ENCODE measurements at places on chromosomes 7 and 10.
A peak's percentile ranks its signal among the peaks of the same experiment; 100 is the strongest.

GRCh38 chr10:2882628-2883027, 184.7 kb upstream of the PFKP start:
- no peak for DNase-seq

DNA sequence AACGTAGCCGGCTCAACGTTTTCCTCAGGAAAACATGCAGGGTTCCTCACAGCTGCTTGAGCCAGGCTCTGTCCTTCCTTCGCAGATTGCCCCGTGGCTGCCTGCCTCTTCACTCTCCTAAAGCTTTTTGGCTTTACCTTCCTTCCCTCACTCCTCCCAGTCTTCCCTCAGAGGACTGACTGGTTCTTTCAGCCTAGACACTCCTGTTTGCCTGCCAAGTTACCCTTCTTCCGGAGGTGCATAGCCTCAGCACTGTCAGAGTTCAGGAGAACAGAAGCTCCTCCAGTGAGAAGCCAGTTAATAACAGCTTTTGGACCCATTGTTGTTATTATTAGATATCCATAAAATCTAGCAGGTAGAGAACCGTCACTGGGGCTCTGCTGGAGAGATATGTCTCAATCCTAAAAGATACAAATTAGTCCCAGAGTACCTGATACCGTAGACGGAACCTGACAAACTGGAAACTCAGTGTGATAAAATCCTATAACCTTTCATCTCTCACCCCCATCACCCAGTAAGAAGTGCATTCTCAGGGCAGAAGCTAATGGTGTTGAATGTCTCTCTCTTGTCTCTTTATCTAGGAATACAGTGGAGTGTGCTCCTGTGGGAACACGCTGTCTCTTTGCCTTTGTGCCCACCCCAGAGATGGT, 79.6 kb downstream of the SND1 start:
- DNase-seq, result no peak

DNA sequence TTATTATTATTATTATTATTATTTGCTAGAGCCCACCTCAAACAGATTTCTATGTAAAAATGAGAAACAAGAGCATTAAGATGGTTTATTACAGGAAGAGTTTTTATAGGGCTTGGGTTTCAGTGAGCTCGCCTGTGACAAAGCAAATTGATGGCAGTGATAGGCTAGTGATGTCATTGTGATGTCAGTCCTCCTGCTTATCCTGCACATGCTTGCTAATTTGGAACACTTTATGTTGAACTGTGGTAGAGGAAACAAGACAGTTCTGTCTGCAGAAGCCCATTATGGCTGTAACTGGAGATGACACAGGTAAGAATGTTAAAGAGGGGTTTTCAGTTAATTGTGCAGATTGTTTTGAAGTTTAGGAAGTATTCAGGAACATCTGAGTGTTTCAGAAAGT, 68.3 kb downstream of the CREM start:
- DNase-seq, result no peak

GRCh38 chr7:39695852-39696586, 72.6 kb downstream of the RALA start:
- no peak for DNase-seq

DNA sequence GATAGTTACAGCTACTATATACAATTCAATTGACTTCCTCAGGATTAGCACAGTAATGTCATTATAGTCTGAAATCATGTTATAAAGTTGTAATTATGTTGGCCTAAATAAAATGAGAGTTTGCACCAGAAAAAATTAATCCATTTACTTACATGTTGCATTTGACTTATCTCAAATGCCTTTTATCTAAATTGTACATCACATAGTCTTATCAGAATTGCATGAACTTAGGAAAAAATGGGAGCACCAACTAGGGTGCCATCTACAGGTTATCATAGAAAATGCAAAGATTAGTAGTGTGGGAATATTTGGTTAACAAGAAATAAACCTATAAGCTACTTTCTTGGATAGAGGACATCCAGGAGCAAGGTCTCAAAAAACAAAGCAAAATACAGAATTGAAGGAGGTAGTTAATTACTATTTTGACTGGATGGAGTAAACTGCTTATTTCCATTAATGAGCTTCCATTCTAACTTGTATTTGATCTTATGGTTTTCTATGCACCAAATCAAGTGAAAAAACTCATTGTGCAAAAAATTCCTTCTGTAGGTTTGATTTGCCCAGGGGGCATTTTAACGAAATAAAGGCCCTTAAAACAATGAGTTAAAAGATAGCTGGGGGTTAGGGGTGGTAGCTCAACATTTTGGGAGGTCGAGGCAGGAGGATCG, 60.0 kb upstream of the ORC5 start:
- no peak for DNase-seq

GRCh38 chr7:90825779-90826178, 229.7 kb downstream of the CDK14 start:
- DNase-seq, result no peak

DNA sequence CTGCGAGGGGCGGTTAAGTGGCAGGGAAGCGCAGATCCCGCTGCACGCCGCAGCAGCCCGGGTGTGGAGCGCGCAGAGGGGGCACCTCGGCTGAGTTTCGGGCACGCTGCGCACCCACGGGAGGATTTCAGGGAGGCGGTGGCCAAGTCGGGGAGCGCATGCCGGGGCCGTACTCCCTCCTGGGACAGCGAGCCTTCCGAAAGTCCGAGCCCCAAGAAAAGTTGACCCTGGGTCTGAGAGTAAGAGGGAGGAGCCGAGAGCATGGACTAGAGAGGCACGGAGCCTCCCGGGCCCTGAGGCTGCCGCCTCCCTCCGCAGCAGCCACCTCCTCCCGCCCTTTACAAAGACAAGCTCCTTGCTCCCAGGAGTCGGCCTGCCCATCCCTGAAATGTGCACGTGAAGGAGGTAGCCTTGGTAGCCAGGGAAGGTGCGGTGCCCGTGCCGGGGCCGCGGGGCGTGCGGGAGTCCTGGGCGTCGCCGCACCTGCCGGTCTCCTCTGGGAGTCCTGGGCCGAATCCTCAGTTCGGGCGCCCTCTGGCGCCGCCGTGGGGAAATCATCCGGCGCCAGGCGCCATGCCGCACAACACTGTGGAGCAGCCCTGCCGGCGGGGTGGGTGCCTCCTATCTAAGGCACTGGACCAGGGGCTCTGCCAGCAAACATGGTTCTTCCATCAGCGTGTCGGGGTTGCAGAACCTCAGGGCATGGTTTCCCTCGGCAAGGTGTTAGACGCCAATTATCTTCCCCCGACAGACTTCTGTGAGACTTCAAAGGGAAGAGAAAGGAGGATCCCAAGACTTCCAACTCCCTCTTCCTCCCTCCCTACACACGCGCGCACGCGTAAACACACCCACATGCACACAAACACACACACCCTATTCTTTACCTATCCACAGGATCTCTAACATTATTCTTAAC, 104.0 kb downstream of the TRIL start:
- peak; percentile 21 for DNase-seq

DNA sequence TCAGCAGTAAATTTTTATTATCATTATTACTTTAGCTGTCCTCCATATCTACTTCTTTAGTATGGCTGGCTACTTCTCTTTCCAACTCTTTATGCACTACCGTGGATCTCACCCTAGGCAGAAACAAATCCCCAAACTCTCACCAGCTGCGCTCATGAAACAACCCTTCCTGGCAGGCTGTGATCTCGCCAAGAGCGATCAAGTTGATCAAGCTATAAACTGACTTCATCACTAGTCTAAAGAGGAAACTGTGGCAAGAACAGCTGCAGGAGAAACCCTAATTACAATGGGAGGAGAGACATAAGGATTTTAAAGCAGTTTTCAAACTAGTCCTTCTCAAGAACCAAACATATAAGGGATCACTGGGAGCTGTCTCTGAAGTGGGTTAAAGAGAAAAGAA, 160.5 kb upstream of the PRSS58 start:
- no peak for DNase-seq

GRCh38 chr7:46494028-46494427, 573.0 kb upstream of the IGFBP3 start:
- DNase-seq, result no peak

DNA sequence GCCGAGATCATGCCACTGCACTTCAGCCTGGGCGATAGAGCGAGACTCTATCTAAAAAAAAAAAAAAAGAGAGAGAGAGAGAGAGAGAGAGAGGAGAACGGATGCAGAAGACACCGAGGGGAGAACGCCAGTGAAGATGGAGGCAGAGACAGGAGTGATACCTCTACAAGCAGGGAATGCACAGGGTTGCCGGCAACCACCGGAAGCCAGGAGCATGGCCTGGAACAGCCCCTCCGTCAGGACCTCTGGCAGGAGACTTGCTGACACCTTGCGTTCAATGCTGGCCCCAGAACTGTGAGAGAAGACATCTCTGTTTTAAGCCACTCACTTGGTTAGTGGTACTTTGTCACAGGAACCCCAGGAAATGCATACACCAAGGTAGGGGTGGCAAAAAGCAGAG, 38.1 kb upstream of the DUSP5 start:
- no peak for DNase-seq

DNA sequence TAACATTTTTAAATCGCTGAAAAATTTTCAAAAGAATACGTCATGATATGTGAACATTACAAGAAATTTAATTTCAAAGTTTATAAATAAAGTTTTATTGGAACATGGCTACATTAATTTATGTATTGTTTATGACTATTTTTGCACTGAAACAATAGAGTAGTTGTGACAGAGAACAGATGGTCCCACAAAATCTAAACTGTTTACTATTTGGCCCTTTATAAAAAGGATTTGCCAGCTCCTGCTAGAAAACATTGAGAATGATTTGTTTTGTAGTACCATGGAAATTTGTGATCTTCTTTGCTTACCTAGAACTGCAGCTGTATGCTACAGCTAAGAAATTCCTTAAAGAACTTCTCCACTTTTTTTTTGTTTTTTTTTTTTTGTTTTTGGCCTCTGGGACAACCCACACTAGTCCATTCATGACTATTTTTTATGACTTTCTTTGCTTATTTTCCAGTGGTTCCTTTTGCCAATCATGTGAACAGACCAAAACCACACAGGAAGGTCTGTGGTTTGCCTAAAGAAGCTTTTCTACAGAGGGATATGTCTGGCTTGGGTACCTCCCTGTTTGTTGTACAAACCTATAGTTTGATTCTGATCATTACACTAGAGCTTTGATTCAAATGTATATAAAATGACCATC, 55.7 kb downstream of the ST7 start:
- no peak for DNase-seq

- no peak for DNase-seq
Measured at GRCh38 chr10:131747791-131748190, 153.0 kb upstream of the PPP2R2D start.

GRCh38 chr10:9009505-9009904, 955.0 kb downstream of the GATA3 start:
- no peak for DNase-seq

DNA sequence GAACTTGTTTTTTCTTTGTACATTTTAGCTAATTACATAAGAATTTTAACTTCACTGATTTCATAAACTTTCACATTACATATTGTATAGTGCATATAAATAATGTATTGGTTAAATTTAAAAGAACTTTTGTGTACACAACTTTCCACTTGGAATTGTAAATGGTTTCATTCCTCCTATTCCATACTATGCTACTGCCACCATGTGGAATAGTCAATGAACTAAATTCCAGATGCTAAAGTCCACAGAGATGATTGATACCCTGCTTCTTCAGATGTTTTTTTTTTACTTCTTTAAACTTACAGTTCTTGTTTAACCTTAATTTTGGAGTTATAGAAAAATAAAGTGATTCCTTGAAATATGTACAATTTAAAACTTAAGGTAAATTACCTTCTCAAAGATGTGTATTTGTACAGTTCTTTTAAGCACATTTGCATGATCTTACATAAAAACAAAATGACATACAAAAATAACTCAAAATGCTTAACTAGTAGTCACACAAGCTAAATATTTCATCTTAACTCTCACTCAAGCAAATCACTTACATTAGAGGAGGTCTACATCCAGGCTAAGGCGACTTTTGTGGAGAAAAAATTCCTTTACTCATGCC, 247.6 kb upstream of the HGF start:
- no peak for DNase-seq

DNA sequence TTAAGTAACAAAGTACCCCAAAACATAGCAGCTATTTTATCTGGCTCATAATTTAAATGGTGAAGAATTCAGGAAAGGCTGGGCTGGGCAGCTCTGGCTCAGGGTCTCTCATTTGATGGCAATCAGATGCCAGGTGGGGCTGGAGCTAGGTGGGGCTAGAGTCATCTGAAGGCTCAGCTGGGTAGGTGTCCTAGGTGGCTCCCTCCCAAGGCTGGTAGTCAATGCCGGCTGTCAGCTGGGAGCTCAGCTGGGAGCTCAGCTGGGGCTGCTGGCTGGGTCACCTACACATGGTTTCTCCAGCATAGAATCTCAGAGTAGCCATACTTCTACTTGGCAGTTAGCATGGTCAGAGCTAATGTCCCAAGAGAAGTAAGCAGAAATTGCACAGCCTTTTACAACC, 34.1 kb downstream of the OSBPL3 start:
- no peak for DNase-seq

DNA sequence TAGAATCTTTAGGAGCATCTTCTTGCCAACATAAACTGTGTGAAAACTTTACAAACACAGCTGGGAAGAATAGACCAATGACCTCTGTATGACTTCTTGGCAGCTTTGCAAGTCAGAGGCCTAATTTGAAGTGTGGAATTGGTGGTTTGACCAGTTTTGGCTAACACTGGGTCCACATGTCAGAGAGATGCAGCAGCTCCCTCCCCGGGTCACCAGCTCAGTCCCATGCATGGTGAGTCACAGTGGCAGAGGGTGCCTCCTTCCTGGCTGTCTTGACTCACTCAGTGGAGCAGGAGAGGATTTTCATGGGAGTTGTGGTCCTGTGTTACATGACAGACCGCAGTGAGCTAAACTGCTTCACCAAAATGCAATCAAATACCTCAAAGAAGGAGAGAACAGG, 8.2 kb upstream of the STARD3NL start:
- peak; percentile 76 for DNase-seq

DNA sequence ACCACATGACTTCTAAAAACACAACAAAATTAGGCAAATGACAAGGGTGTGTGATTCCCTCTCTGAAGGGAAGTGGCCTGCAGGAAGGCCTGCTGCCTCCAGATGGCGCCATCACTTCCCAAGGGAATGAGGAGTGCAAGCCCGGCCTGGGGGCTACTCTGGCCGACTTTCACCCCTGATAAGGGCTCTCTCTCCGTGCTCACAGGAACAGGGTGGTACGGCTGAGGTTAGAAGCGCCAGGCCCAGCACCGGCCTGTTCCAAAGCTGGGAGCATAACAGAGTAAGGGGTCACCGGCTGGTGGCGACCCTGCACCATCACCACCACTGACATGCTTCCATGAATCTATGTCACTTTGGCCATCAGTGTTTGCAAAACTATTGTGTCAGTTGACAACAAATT, 13.1 kb downstream of the RBP3 start:
- DNase-seq, result no peak

GRCh38 chr7:50730446-50731400, 52.0 kb downstream of the GRB10 start:
- DNase-seq, result no peak

GRCh38 chr10:28120043-28120749, 121.3 kb upstream of the ODAD2 start:
- no peak for DNase-seq

- no peak for DNase-seq
Measured at GRCh38 chr7:88338503-88338902, 31.8 kb upstream of the STEAP4 start.

- DNase-seq, result peak; percentile 36
Measured at GRCh38 chr7:16695621-16696237, 49.7 kb downstream of the BZW2 start.

All from smooth muscle cell of the brain vasculature (primary cell).